NCI-H446 treated with DMSO at 0.1 percent for 48 hours (cell line): ENCODE measurements at places on chromosomes 3 and 15.

DNA sequence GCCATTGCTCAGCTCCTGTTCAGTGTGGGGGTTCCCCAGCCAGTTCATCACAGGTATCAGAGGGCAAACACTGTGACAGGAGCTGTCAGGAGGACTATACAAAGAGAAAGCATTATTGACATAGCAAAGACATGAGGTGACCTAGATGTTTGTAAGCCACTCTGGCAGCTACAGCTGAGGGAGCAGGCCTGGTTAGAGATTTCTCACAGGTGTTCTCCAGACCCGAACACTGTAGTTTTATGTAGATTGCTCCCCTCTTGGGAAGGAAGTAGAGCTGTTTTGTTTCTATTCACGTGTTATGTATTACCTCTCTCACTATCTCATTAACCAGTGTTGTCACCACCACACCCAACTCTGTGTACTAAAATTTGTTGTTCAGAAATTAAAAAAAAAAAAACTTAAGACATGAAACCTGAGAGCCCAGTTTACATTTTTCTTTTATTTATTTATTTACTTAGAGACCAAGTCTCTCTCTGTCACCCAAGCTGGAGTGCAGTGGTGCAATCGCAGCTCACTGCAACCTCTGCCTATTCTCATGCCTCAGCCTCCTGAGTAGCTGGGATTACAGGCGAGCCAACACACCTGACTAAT is 123.7 kb downstream of the RBPMS2 start:
- no peak for DNase-seq

GRCh38 chr15:86021281-86022264 is 58.1 kb upstream of the AGBL1 start:
- no peak for DNase-seq

- DNase-seq, result no peak
These were observed 20.3 kb downstream of the FXR1 start for GRCh38 chr3:180932819-180933218.

GRCh38 chr15:96703091-96703490 is 372.6 kb downstream of the NR2F2 start:
- no peak for DNase-seq

GRCh38 chr3:138009476-138010272 is at the start of gene CLDN18:
TSS of gene CLDN18 (plus strand) at chr3:138010165. CDS start at chr3:138010226, 61 bp downstream.
- DNase-seq, result no peak

DNA sequence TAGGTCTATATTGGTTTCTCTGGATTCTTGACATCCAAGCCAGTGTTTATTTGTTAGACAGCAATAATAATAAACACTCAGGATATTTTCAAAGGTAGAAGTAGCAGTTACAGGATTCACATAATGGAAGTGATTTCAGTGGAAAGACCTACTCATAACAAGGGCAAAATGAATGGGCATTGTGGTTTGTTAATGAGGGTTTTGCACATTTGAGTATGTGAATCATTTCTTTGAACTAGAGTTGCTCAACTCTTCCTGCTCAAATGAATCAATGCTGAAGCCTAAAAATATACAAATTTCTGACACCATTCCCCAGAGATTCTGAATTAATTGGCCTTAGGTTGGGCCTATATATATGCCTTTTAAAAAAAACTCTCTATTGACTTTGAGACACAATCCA is 4.1 kb upstream of the COL6A5 start:
- DNase-seq, result no peak

DNA sequence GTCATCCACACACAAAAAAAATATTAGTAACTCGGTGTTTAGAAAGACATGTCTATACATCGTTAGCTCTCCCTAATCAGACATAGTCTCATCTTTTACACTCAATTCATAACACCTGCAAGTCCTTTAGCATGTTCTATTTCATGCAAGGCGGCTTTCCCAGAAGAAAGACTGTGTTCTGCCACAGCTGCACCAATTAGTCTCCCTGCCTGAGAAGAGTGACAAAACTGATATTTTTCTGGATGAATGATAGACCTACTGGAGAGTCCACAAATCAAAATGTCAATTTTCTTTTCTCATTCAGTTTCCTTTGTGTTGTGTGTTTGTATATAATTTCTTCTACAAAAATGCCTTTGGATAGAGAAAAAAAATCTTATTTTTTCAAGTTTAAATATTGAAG is 435.8 kb upstream of the EPHA3 start:
- DNase-seq, result no peak

GRCh38 chr15:62849316-62850106 is 193.0 kb upstream of the TPM1 start:
- DNase-seq, result no peak

DNA sequence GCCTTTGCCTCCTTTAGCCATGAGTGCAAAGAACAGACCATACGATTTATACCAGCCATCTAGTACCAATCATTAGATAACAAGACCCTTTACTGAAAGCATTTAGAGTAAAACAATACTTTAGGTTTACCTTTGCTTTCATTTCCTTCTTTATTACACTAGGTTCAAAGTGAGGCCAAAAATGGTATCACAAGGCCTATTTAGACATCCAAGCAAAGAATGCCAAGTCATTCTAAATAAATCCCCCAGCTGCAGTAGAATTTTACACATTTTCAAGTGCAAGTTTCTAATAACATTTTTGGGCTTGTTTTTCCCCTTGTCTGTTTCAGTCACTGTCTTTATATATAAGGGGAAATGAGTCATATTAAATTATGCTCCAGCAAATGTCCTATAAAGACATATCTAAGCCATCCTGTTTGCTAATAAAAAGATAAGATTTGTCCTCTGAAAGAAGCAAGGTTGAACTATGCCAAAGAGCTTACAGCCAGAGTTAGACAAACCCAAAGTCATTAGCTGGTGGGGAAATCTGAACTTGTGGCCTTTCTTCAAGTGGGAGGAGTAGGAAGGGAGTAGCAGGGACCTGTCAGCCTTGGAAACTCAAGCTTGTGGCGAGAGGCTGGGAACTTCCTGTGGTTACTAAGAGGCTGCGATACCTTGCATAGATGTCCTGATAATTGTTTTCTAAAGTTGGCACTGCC is 232.7 kb downstream of the MECOM start:
- DNase-seq, result no peak

- no peak for DNase-seq
These were observed 91.5 kb downstream of the ITPR1 start for GRCh38 chr3:4584456-4585249.

DNA sequence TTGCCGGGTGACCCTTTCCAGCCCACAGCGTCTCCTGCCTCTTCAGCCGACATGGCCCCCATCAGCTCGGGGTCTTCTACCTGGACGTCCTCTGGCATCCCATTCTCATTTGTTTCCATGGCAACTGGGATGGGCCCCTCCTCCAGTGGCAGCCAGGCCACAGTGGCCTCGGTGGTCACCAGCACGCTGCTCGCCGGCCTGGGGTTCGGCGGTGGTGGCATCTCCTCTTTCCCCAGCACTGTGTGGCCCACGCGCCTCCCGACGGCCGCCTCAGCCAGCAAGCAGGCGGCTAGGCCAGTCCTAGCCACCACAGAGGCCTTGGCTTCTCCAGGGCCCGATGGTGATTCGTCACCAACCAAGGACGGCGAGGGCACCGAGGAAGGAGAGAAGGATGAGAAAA is 170.2 kb downstream of the FEZF2 start:
- no peak for DNase-seq

DNA sequence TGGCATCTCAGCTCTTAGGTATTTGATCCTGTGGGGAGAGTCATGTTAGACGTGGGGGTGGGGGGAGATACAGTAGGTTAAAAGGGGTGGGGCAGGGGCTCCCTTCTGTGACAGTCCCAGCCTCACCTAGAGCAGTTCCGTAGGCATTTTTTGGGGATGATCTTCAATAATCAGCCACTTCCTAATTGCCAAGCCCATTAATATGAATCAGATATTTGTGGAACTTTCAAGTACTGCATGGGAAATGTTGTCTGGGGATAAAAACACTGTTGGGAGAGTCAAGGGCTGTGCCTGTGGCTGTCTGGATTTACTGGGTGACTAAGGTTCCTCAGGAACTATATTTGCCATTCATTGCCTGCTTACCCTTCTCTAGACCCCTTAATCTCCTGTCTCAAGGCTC is 9.5 kb downstream of the C3orf52 start:
- DNase-seq, result no peak

DNA sequence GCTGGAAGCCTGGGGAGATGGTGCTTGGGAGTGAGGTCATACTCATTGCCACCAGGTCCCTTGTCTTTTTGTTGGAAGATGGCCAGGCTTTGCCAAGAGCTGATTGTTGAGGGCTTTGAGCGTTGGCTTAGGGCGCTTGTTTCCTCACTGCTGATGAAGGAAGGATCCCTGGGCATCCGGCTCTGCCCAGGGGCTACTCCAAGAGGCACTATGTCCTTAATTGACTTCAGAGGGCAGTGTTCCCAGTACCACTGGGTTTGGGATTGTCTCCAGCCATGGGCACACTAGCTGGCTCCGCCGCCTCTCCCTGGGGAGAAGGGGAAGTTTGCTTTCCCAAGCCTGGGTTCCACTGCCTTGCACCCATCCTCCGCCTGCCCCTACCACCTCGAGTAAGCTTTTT is 57.2 kb upstream of the RGMA start:
- DNase-seq, result no peak

DNA sequence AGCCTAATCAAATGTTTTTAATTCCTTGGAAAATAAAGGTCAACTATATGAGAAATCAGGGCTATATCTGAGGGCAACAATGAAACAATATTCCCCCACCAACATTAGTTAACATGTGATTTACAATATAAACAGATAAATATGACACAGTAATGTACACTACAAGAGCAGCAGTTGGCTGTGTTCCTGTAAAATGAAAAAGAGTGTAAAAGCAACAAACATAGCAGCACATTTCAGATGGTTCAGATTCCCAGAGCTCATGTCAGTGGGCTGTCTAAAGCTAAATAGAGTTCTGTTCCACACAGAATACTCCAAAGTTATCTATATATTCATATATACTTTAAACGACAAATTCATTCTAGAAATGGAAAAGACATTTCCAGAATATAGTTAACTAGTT is 42.6 kb downstream of the ANKRD28 start:
- no peak for DNase-seq

DNA sequence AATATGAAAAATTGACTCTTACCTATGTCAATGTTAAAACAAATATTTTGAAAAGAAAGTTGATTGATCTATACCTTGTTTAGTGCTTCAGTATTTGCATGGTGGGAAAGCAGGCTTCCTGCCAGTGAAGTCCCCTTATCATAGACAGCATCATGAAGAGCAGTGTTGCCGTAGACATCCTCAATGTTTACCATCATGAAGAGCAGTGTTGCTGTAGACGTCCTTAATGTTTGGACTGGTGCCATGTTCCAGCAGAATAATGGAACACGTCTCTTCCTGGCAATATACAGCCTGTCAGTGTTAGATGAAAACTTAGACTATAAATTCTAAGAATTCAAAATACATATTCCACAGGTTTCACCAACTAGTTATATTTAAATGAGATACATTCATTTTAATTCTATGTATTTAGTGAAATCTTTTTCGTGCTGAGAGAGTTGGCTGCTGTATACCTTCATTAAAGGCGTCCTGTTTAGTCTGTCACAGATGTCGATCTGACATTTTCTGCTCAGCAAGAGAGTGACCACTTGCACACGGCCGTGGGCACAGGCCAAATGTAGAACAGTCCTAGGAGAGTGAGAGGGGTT is 116.8 kb downstream of the LMLN start:
- no peak for DNase-seq

- peak; percentile 60 for DNase-seq
These were observed 120.7 kb downstream of the FNDC3B start for GRCh38 chr3:172159962-172160538.

- DNase-seq, result no peak
These were observed 27.2 kb downstream of the PLD1 start for GRCh38 chr3:171783086-171783485.

- no peak for DNase-seq
These were observed 35.5 kb upstream of the ST3GAL6 start for GRCh38 chr3:98727638-98728037.

DNA sequence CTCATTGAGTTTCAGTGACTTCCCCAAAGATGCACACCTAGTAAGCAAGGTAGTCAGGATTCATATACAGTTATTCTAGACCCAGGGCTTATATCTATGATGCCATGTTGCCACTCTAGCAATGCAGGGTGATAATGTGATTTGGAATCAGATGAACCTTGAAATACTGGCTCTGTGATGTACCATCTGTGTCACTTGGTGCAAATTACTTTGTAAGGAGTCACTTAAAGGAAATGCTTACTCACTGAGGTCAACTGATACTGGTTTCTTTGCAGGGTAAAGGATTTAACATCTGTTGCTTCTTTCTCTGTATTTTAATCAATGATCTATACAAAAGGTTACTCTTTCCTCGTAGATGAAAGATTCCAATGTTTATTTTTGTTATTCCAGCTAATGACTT is 10.8 kb downstream of the ASB14 start:
- no peak for DNase-seq

DNA sequence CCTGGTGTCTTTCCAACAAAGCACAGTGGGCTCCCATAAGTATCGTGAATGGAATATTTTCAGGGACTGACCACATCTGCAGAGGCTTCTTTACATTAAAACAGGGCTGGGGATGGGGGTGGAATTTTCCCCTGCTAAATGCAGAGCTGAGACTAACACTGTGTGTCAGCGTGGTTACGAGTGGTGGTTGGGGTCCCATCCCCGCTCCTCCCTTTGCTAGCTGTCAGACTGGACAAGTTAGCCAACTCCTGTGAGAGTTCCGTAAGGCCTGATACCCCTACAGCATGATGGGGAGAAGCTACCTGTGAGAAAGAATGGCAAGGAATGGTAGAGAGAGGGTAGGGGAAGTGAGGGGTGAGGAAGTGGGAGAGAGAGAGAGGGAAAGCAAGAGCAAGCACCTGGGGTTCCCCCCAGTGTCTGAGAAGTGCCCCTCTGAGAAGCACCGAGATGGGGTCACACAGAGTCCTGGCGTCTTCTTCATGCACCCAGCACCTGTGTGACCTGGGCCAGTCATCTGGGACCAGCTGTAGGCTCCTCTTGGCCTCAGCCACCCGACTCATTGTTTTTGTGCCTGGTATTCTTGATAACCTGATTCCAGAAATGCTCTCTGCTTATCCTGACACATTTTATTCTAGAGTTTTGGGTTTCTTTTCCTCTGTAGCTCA is 395.8 kb downstream of the CACNA2D3 start:
- DNase-seq, result no peak

- no peak for DNase-seq
These were observed 53.0 kb upstream of the PCSK6 start for GRCh38 chr15:101542306-101543025.

- DNase-seq, result no peak
These were observed 41.2 kb downstream of the PCCB start for GRCh38 chr3:136291302-136291701.

- no peak for DNase-seq
These were observed 107.4 kb downstream of the LRIG1 start for GRCh38 chr3:66393333-66394005.

DNA sequence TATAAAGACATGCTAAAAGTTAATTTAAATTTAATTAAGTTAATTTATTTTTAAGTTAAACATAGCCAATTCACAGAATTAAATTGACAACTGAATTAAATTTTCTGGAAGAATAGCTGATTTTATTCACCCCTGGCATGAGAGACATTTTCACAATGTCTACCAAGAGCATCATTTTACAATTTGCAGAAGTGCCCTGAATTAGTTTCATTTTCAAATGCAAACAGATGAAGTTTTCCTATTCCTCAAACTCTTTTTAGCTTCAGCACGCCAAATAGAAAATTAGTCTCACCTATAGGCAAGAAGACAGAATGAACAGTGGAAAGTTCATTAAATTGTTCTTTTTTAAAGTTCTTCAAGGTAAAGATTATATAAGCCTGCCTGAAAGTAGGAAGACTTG is 259.3 kb downstream of the ZBBX start:
- no peak for DNase-seq
